ENCODE measurements at places on chromosomes 16 and 17.

DNA sequence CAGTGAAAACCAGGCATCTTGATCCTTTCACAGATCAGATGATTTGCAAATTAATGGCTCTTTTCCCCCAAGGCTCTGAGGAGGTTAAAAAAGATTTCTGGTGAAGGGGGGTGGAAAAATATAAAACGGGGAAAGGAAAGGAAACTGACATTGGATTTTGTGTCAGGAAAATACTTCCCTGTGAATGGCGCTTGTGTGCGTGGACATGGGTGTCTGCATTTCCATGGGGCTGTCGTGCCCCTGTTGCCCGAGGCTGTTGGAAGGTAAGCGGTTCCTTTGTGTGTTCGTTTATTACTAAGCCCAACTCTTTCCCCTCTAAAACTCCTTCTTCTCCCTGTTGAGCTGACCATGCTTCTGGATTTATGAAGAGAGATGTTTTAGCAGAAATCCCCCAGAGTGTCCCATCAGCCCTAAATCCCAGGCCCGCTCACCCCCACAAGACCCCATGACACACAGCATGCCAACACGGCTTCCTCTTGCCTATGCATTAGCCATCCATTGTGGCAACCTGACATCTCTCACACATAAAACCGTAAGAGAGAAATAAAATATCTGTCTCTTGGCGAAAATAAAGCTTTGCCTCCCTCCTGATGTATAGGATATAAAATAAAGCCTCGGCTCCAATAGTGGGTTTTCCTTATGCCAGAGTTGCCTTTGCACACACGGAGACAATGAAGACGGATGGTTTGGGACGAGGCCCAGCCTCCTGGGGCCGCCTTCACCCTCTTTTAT lies 7.3 kb upstream of the LHX1 start:
- no peak for DNase-seq

GRCh38 chr17:42058063-42058462 lies 7.7 kb upstream of the C17orf113 start:
- DNase-seq: no peak

DNA sequence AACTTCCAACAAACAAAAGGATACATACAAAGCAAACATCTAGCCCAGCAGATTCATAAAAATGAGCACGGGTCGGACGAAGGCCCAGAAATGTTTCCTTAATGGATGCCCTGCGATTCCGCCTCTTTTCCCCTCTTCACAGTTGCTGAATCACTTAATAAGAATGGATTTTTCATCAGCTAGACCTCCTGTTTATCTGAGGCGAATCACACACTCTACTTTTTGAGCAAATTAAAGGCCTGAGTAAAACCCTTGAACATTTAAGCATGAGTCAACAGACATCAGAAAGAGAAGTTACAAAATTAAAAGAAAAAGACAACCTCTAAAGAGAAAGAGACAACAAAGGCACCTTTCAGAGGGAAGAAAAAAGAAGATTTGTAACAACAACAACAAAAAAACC lies 44.7 kb downstream of the HS3ST3A1 start:
- no peak for DNase-seq

GRCh38 chr16:15857724-15858560 lies 1.1 kb upstream of the MYH11 start:
- no peak for DNase-seq

GRCh38 chr17:65885541-65886312 lies 306.2 kb downstream of the CEP112 start:
- no peak for DNase-seq

DNA sequence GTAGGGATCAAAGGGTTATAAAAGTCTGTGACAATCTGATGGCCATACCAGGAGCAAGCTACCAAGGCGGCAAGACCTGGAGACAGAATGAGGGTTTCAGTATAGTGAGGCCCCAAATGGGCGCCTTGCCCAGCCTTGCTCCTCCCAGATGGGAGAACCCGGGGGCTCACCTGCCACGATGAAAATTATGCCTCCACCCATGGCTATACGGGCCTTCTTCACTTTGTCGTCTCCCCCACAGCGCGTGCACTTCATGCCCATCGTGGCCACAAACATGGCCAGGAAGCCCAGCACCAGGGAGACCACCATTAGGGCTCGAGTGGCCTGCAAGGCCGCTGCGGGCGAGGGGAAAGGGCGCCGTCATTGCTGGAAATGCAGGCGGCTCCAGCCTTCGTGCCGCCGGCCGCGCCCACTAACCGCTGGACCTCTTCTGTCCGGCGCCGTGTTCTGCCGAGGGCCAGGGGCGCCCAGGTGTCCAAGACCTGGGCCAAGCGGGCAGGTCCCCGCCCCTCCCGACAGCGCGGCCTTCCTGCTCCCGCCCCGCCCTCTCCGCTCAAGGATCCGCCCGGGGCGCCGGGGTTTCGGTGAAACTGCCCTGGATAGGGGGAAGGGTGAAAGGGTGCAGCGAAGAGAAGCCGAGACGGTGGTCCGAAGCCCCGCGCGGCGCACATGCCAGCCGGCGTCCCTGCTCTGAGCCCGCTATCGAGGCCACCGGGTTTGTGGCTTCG lies 1.5 kb downstream of the CLDN7 start:
- DNase-seq: no peak

GRCh38 chr17:32370426-32370825 lies 20.5 kb downstream of the ZNF207 start:
- DNase-seq: no peak

GRCh38 chr16:58462089-58462488 lies 37.9 kb upstream of the NDRG4 start:
- DNase-seq: no peak

- DNase-seq: no peak
Observed at GRCh38 chr16:63774302-63774701, 1347.6 kb downstream of the CDH11 start.

DNA sequence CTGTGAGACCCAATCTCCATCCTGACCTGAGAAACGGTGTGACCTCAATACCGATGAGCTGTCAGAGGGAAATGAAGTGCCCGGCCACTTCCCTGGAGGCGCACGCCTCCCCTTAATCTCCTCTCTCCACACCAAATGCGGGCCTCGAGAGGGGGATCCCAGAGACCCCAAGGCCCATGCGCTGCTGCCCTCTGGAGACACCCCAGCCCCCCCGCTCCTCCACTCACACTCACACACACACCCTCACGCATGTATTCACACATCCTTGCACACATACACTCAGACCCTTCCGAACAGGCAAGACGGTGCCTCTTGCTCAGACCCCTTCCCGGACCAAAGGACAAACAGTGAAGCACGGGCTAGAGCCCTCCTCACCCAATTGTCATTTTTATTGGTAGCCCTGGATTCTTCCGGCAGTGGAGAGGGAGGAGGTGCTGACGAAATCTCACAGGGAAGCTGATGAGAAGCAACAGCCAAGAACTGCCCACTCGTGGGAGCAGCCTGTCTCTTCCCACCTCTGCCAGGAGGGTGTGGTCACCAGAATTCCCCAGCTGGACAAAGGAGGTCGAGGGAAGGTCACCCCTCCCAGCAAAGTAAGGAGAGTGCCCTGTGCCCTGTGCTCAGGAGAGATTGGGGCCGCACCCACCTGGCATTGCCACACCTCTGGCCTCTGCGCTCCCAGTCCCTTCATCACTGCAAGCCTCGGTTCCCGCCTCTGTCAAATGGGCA lies 136.0 kb upstream of the TNRC6C start:
- no peak for DNase-seq

GRCh38 chr16:2950773-2951172 lies 13.3 kb upstream of the KREMEN2 start:
- no peak for DNase-seq

DNA sequence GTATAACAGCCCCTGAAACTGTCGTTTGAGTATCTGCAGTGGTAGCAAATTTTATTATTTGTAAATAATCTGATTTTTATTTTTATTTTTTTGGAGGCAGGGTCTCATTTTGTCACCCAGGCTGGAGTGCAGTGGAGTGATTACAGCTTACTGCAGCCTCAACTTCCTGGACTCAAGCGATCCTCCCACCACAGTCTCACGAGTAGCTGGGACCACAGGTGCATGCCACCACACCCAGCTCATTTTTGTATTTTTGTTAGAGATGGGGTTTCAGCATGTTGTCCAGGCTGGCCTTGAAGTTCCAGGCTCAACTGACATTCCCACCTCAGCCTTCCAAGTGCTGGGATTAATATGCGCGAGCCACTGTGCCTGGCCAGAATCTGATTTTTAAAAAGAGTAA lies 2.8 kb downstream of the NDEL1 start:
- DNase-seq: no peak

- no peak for DNase-seq
Observed at GRCh38 chr17:51572115-51572514, 311.8 kb downstream of the UTP18 start.

DNA sequence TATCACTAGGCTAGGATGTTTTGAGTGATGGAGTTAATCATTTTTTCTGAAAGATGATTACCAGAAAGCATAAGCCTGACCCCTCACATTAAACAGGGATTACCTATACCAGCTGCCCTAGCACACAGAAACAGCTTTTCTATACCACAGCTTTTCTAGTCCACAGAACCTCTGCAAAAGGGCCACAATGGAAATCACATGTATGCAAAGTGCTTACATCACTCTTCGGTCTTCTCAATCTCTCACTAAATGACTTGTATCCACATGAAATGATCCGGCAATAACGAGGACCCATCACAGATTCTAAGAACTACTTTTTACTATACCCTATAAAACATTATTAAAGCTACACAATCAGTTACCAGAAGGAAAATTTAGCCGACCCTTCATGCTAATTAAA lies 2.6 kb downstream of the CSNK2A2 start:
- no peak for DNase-seq

DNA sequence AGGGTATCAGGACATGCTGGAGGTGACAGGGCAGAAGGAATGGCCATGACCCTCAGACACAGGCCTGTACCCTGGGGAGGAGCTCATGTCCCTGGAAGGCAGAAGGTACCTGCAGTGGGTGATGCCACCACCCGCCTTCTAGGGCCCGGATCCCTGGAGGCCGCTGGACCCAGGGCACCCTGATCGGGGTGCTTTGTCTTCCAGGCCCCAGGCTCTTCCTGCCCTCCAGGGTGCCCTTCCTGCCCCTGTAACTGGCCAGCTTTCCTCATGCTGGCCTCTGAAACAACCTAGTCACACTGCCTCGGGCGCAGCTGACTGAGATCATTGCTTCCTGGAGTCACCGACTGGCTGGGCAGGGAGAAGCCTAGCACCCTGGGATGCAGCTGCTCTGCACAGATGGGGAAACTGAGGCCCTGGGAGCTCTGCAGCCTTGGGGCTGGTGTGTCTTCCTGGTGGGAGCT lies 5.8 kb downstream of the ADCY7 start:
- DNase-seq: no peak

- no peak for DNase-seq
Observed at GRCh38 chr16:80084614-80085013, 456.2 kb upstream of the DYNLRB2 start.

DNA sequence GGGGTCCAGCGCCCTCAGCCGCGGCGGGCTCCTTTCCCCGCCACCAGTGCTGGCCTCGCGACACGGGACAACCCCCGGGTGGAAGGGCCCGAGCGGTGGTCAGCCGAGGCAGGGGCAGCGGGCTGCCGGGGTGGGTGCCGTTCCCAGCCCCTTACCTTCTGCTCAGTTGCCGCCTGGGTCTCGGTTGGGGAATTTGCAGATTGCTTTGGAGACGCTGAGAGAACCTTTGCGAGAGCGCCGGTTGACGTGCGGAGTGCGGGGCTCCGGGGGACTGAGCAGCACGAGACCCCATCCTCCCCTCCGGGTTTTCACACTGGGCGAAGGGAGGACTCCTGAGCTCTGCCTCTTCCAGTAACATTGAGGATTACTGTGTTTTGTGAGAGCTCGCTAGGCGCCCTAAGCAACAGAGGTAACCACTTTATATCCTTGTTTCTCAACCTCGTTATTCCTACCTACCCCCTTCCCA lies 381 bp downstream of the CTNS start:
- no peak for DNase-seq

DNA sequence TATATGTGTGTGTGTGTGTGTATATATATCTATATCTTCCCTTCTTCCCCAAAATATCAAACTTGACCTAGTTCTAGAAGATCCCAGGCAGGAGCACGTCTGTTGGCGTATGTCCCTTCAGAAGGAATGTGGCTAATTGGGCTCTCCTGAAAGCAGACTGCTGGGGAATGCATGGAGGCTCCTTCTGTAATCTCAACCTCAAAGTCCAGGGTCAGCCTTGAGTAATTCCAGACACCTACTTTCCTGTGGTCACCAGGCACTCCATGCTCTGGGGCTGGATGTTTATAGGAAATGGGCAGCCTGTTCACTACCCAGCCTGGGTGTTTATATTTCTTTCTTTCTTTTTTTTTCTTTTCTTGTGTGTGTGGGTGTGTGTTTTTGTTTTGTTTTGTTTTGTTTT lies 13.4 kb downstream of the BCO1 start:
- DNase-seq: no peak

DNA sequence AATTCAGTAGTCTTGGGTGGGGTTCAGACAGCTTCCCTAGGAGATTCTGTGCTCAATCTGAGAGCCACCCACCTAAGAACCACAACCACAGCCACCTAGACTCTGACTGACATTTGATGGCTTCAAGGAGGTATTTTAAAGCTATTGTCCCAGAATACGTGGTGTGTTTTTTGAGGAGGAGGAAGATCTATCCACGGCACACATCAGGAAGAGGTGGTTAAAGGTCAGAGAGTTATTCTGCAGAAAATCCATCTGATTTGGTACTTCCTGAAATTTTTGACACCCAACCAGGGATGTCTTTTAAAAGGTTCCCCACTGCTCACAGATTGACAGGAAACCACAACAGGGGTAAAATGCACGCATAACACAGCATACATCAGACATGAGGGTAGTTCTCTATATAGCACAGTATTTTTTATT lies 25.1 kb downstream of the SMARCE1 start:
- DNase-seq: no peak
